Aorta (tissue), 5 donors: ENCODE measurements at places on chromosomes 13 and 19. TPM values are rescaled to one million over a fixed set of nuclear protein-coding genes. Genes with fewer than 3 reads are reported as not detected.

GRCh38 chr13:45179428-45179827 lies 21.4 kb downstream of the KCTD4 start:
- DNase-seq = no peak

DNA sequence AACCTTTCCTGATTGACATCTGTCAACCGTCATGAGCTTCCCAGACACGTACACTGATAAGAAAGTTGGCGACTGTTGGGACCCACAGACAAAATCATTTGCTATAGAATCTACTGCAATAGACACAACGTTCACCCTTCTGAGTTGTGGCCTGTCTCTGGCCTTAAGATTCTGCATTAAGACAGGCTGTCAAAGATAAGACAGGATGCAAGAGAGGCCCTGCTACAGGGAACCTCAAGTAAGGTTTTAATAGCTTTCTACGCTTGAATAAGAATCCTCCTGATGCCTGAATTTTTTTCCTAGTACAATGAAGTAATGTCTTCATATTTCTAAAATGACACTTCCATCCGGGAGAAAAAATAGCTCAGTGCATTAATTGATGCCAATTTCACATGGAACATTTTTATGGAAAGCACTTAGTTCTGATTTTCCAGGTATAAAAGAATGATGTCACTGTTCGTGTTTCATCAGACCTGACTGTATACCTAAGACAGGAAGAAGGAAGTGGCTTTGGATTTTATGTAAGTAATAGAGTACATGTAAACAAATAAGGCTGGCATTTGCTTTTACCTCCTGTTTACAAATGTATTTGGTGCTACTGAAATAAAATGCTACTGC lies 275.2 kb upstream of the GPC6 start:
- DNase-seq = no peak

DNA sequence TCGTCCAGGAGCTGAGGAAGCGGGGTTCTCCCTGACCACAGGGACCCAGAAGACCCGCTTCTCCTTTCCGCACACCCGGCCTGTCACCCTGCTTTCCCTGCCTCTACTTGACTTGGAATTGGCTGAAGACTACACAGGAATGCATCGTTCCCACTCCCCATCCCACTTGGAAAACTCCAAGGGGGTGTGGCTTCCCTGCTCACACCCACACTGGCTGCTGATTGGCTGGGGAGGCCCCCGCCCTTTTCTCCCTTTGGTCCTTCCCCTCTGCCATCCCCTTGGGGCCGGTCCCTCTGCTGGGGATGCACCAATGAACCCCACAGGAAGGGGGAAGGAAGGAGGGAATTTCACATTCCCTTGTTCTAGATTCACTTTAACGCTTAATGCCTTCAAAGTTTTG lies 18.9 kb downstream of the VASP start:
- DNase-seq = no peak

DNA sequence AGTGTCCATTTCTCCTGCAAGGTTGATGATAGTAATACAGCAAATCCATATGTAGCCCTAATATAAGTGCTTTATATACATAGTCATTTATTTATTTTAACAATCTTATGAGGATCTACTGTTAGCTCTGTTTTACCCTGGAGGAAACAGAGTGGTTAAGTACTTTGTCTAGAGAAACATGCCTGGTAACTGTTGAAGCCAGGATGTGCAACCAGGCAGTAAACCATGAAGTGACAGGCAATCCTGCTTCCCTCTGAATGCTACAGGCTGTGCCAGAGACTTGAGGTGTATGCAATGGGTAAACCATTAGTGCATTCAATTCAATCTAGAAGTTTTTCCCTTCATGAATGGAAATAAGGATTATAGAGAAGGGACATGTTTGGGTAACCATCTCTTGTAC lies 911.0 kb downstream of the PCDH17 start:
- DNase-seq = no peak

- no peak for DNase-seq
These were observed 198.8 kb downstream of the MYO16 start for GRCh38 chr13:108828086-108828815.

TMEM221 gene
- not detected for total RNA-seq

PINLYP gene
- 8.2 TPM for total RNA-seq

MEIS3 gene
- 7.7 TPM for total RNA-seq
